ENCODE measurements at places on chromosomes 16 and 17. TPM values are rescaled to one million over a fixed set of nuclear protein-coding genes. Genes with fewer than 3 reads are reported as not detected.

Gene NOG
- 0.09 TPM for total RNA-seq

Gene ZFPM1
- total RNA-seq = 1.6 TPM

Gene SMIM22
- total RNA-seq = not detected

Gene DOC2B
- total RNA-seq = not detected

Gene DHX58
- 9.8 TPM for total RNA-seq

Gene ABCC6
- total RNA-seq = 2.3 TPM

Gene CCDC200
- not detected for total RNA-seq

Gene ITGA2B
- total RNA-seq = 0.28 TPM

Gene CLEC19A
- not detected for total RNA-seq

Gene CIITA
- 0.09 TPM for total RNA-seq

Gene CHD9
- 36.3 TPM for total RNA-seq
